Stimulated activated CD4-positive, alpha-beta T cell treated with anti-CD3 and anti-CD28 coated beads, Interleukin-2, amount 100 ng/mL, for 48 hours (primary cell): ENCODE measurements at places on chromosomes 2 and 18.

- DNase-seq = no peak
Observed at GRCh38 chr18:79466591-79466990, 70.9 kb downstream of the NFATC1 start.

DNA sequence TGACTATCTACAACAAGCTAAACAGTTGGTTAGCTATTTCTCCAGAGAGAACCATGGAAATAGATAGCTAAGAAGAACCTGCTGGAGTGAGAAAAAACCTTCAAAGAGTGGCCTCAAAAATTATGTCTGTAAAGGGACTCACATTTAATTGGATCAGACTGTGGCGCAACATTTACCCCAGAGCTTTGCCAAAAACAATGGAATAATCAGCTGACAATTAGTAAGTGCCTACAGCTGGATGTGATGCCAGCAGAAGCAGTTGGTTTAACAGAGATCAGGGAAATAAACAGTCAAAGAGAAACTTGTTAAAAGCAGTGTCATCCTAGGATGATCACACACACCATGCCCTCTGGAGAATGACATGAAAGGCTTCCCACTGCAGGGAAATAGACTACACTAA lies 310.7 kb downstream of the CLIP4 start:
- no peak for DNase-seq

GRCh38 chr2:120014226-120014980 lies 1.5 kb downstream of the EPB41L5 start:
- no peak for DNase-seq

- DNase-seq = no peak
Observed at GRCh38 chr2:37720533-37721200, 49.2 kb upstream of the CDC42EP3 start.

GRCh38 chr2:64749446-64749845 lies 95.7 kb upstream of the SERTAD2 start:
- DNase-seq = no peak

GRCh38 chr2:187689372-187689771 lies 135.1 kb upstream of the TFPI start:
- no peak for DNase-seq

GRCh38 chr2:142875010-142875409 lies 2.5 kb upstream of the KYNU start:
- no peak for DNase-seq

DNA sequence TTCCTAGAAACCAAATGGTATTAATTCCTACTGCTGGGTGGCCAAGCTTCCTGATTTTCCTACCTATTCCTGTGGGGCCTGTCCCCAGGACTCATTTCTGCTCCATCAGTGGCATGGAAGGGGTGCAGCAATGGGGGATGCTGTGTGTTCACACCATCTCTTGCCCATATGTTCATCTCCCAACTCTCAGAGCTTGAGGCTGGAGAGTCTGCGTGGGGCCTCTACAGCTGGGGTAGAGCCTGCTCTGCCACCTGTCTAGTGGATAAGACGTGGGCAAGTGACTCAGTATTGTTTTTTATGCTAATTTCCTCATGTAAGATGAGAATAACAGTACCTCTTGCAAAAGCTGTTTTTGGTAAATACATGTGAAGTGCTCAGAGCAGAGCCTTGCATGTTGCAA lies 149.8 kb downstream of the ACTR3 start:
- DNase-seq = no peak

GRCh38 chr2:199339891-199340605 lies 117.7 kb downstream of the SATB2 start:
- no peak for DNase-seq

DNA sequence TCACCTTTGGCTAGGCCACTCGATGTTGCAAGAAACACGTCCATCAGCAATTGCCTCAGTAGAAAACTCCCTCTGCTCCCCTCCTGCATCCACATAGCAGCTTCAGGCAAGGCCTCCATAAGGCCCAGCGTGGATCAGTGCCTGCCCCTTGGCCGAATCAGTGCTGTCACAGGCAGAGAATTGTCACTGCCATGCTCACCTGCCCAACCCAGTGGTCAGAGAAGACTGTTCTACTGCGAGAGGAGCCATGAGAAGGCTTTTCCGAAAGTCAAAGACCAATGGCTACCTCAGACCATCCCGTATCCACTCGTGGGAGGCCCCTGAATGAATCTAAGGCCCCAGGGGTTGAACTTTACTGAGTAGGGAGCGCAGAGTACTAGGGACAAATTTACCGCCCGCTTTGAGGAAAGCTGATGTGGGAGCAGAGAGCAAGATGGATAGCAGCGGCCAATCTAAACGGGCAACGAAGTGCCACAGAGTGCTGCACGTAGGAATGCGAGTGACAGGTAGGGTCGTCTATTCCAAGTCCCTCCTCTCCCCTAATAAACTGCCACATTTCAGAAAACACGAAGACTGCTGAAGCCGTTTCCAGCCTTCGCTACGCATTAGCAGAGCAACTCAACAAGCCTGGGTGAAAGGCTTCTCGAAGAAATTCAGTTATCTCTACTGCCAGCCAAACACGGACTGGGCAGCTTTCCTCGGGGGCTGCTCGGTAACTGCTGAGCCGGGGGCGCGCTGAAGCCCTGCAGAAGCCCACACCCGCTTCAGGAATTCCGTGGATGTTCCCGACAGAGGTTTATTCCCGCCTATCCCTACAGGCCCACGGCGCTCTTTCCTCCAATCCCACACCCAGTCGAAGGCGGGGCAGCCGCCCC lies 968 bp upstream of the RALBP1 start:
- no peak for DNase-seq

DNA sequence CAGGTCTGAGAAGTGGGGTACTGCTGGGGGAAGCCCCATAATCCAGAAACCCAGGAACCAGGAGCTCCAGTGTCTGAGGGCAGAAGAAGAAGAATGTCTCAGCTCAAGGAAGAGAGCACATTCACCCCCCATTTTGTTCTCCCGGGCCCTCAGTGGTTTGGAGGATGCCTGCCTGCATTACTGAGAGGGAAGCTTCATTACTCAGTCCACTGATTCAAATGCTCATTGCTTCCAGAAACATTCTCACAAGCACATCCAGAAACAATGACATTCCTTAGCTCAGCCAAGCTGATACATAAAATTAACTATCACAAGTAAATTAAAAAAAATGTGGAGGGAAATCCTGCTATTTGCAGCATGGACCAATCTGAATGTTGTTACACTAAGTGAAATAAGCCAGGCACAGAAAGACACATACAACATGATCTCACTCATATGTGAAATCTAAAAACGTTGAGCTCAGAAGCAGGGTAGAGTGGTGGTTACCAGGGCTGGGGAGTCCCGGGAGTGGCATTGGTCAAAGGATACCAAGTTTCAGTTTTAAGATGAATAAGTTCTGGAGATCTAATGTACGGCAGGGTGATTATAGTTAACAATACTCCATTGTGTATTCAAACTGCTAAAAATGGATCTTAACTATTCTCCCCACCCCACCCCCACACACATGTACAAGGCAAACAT lies 459.3 kb downstream of the GALR1 start:
- no peak for DNase-seq

- DNase-seq = no peak
Observed at GRCh38 chr2:157933160-157933920, 57.2 kb upstream of the ACVR1 start.

GRCh38 chr2:98134172-98135005 lies 47.4 kb downstream of the VWA3B start:
- DNase-seq = peak; percentile 11

GRCh38 chr18:3451989-3452749 lies 2.2 kb downstream of the TGIF1 start:
- peak; percentile 32 for DNase-seq

DNA sequence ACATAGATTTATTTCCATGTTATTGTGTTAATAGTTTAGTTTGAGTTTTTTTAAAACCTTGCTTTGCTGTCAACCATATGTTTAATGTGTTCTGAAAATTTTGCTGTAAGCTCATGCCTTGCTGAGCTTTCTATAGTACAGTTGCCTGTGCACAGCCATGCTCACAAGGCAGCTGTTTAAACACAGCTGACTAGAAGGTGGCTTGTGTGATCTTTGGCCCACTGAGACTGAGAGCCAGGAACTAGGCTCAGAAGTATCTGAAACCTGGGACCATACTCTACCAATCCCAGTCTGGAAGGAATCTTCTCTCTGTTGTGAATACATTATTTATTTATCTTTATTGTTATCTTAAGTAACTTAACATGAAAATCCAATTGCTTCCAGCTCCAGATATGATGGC lies 350.5 kb downstream of the KIAA1328 start:
- no peak for DNase-seq

- DNase-seq = no peak
Observed at GRCh38 chr2:15634846-15635490, 43.3 kb downstream of the DDX1 start.

- no peak for DNase-seq
Observed at GRCh38 chr18:3552305-3552704, 102.3 kb downstream of the TGIF1 start.

GRCh38 chr2:76464310-76464709 lies 753.6 kb upstream of the GCFC2 start:
- no peak for DNase-seq

GRCh38 chr2:37349231-37349860 lies 4.9 kb downstream of the QPCT start:
- no peak for DNase-seq

DNA sequence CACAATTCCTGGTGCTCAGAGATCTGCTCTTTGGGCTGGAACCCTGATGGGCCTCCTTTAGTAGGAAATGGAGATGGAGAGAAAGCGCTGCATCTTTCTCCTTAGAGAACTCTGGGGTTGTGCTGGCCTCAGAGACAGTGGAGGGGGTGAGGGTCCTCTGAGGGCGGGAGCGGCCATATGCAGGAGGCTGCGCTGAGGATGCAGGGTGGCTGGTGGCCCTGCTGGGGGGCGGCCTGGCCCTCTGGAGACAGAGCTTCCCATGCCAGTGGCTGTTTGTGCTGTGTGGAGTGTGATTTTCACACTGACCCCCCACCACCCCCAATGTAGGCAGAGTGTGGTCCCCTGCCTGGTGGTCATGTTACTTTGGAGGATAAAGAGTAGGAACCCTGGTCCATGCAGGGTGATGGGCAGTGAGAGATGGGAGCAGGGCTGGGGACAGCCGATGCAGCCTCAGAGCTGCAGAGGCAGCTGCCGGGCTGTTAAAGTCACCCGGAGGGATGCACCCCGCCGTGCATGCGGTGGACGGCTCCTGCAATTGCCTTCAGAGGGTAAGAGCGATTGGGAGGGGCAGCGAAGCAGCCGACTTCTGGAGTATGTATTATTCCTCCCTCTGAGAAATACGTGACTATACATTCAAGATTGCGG lies 194.6 kb downstream of the FAM210A start:
- DNase-seq = no peak

- no peak for DNase-seq
Observed at GRCh38 chr2:105734762-105735538, 9.8 kb upstream of the NCK2 start.

- DNase-seq = no peak
Observed at GRCh38 chr2:27572998-27573429, 9.8 kb upstream of the ZNF512 start.

GRCh38 chr2:223269386-223269785 lies 217.4 kb downstream of the KCNE4 start:
- no peak for DNase-seq

DNA sequence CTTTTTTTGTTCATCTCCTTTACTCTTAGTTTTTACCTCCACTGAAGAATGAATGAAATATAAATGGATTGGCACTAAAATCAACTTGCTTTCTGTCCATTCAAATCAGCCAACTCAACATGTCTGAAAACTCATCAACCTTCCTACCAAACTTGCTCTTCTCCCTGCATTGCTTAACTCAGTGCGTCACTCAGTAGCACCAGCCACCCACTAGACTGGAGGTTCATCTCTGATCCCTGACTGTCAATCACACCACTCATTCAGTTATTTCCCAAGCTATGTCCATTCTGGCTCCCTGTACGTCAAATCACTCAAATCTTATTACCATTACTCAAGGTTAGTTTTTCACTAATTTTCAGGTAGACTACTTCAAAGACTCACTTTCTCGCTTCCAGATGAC lies 75.2 kb upstream of the RBMS1 start:
- DNase-seq = no peak

- no peak for DNase-seq
Observed at GRCh38 chr2:85785027-85785822, 31.4 kb downstream of the ATOH8 start.

DNA sequence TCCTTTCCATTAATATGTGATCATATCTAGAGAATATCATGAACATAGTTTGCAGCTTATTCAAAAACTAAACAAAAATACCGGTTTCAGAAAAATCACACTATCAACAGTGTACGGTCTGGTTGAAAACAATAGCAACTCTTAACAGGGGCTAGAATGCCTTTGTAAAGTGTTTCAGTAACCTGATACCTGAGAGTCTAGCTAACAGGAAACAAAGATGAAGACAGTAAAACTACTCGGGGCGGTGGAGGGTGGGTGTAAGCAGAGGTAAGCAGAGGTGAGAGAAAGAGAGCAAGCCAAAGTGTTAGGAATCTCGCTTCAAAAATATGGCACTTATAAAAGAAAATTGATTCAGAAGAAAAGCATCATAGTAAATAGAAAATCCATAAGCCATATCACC lies 109.0 kb upstream of the RGPD4 start:
- no peak for DNase-seq

DNA sequence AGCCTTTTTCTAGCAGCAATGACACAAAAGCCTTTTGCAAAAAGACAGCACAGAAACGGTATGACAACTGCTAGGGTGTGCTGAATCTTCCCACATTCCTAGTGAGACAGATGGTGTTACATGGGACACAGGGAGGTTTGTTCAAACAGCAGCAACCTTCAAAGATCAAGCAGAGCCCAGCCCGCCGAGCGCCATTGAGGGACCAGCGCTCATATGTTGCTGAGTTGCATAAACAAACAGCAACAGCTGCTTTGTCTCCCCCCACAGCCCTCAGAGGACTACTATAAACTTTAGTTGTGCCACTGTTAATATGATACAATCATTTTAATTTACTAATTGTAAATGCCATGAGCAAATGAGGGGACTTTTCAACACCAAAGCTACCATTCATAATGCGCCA lies 117.7 kb downstream of the ZEB2 start:
- DNase-seq = no peak

DNA sequence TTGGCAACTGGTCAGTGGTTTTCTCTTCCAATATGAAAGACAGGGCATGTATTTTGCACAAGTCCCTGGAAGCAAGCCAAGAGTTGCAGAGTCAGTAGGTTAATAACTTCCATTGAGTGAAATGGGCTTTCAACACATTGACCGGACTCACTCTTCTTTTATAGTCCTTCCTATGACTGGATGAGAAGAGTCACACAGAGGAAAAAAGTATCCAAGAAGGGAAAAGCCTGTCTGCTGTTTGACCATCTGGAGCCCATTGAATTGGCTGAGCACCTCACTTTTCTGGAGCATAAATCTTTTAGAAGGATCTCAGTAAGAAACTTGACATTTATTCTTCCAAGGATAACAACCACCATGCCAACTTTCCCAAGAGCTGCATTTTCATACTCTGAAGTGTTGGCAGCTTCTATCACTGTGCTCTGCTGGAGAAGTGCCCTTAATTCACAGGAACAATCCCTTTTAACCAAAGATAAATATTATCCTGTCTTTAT lies 45.4 kb downstream of the RASGRP3 start:
- DNase-seq = no peak

- no peak for DNase-seq
Observed at GRCh38 chr2:172999641-173000386, 75.8 kb upstream of the MAP3K20 start.
